ENCODE measurements at places on chromosomes 13 and 19.

GRCh38 chr19:40433391-40434216 is 7.8 kb upstream of the SERTAD1 start:
- no peaks in the 10 kb centered on the region for H3K36me3 ChIP-seq
- peak overlapping the region; percentile 97 for H3K27ac ChIP-seq
- H3K4me1 ChIP-seq, result peaks cover 9% of the 10 kb centered on the region
- H3K27me3 ChIP-seq, result no peaks in the 10 kb centered on the region

DNA sequence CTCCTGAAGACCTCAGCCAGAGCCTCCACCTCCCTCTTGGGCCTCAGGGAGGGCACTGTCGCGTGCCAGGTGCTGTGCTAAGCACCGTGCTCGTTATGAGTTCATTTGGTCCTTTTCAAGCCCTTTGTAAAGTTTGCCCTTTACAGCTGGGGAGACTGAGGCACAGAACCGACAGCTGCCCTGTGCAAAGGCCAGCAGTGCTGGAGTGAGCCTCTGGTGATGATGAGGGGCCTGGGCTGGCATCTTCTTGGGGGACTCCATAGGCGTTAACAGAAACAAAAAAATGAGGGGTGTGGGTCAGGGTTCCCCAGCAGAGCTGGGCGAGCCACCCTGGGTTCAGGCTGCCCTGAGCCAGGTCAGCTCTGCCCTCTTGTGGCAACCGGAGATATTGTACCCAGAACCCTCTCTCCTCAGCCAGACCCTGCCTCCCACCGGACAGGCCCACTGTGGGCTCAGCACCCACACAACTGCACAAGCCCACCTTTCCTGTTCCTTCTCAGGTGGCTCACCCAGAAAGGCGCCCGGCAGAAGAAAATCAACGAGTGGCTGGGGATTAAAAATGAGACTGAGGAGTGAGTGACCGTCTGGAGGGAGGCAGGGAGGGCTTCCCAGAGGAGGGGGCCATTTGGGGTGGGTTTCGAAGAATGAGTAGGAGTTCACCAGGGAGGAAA is 5.5 kb upstream of the IFI30 start:
- H3K27ac ChIP-seq, result no peak overlapping the region
- DNase-seq, result no peak
- peaks cover 65% of the 10 kb centered on the region for H3K36me3 ChIP-seq
- H3K4me3 ChIP-seq, result no peak overlapping the region

- no peak for DNase-seq
- peak overlapping the region; percentile 75 for H3K4me3 ChIP-seq
- H3K36me3 ChIP-seq, result no peaks in the 10 kb centered on the region
- peaks cover 5% of the 10 kb centered on the region for H3K4me1 ChIP-seq
- H3K27ac ChIP-seq, result peak overlapping the region; percentile 75
These were observed 421 bp upstream of the KLF5 start for GRCh38 chr13:73058432-73058735.

- H3K4me1 ChIP-seq, result no peaks in the 10 kb centered on the region
These were observed 210.6 kb downstream of the IRS2 start for GRCh38 chr13:109575821-109576220.

- DNase-seq, result no peak
- no peak overlapping the region for H3K27ac ChIP-seq
- no peaks in the 10 kb centered on the region for H3K36me3 ChIP-seq
- H3K27me3 ChIP-seq, result no peaks in the 10 kb centered on the region
- peaks cover 19% of the 10 kb centered on the region for H3K4me1 ChIP-seq
These were observed 4.8 kb upstream of the CEBPA start for GRCh38 chr19:33306853-33307792.
